Right cardiac atrium (tissue), 5 donors: ENCODE measurements at places on chromosomes 11 and 22. TPM values are rescaled to one million over a fixed set of nuclear protein-coding genes. Genes with fewer than 3 reads are reported as not detected.

DNA sequence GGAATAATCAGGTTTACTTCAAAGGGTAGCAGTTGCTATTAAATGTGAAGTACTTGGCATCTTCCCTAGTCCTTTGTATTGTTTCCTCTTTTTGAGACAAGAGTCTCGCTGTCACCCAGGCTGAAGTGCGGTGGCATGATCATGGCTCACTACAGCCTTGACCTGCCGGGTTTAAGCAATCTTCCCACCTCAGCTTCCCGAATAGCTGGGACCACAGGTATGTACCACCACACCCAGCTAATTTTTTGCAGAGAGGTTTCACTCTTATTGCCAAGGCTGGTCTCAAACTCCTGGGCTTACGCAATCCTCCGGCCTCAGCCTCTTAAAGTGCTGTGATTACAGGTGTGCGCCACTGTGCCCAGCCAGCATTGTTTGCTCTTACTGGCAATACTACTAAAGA is 36.2 kb upstream of the RAPSN start:
- no peak for DNase-seq

- no peak for DNase-seq
Measured at GRCh38 chr22:47618180-47619010, 855.9 kb downstream of the TBC1D22A start.

DNA sequence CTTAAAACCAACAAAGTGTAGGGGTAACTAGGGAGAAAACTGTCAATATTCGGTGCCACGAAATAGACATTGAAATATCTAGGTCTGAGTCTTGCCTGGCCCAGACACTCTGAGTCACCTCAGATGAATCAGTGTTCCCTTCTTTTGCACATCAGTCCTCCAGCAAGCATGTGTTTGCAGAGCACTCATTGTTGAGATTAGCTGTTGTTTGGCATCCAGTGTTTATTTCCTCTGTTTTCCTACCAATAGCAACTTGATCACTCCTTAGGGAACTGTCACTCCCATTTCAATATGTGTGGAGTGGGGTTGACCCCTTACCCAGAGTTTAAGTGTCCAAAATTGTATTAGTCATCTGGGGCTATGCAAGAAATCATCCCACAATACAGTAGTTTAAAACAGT is 4.7 kb upstream of the ASCC2 start:
- no peak for DNase-seq

- DNase-seq, result no peak
Measured at GRCh38 chr11:36510594-36510942, 496 bp upstream of the TRAF6 start.

- no peak for DNase-seq
Measured at GRCh38 chr11:10017050-10017449, 277.0 kb downstream of the SBF2 start.

DNA sequence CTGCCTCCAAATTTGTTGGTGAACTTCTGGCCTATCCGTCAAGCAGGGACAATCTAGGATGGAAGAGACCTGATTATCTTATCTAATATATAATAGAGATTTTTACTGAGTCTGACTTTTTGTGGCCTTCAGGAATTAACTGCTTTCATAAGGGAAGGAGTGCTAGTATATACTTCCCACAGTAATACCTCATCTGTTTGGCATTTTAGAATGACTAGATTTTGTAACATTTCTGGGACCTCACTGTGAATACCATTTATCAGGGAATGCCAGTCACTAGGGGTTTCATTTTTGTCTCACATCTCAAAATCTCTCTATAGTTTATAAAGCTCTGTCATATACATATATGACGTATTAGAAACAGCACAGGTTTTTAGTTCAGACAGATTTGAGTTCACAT is 114.3 kb downstream of the INSC start:
- DNase-seq, result no peak

DNA sequence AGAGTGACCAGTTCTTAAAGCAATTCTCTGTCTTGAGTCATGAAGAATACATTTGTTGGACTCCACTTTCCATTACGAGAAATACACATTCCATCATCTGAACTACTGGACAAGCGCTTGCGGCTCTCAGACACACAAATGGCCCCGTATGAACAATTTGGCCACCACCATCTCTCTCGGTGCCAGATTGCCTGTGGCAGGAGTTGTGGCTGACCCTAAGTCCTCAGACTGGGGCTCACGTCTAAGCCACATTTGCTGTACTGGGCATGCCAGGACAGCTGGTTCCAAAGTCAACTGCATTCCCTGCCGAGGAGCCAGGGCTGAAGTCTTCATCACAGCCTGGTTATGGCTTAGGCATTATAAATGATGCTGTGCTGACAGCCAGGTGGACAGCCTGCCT is 227.5 kb downstream of the MIAT start:
- no peak for DNase-seq

DNA sequence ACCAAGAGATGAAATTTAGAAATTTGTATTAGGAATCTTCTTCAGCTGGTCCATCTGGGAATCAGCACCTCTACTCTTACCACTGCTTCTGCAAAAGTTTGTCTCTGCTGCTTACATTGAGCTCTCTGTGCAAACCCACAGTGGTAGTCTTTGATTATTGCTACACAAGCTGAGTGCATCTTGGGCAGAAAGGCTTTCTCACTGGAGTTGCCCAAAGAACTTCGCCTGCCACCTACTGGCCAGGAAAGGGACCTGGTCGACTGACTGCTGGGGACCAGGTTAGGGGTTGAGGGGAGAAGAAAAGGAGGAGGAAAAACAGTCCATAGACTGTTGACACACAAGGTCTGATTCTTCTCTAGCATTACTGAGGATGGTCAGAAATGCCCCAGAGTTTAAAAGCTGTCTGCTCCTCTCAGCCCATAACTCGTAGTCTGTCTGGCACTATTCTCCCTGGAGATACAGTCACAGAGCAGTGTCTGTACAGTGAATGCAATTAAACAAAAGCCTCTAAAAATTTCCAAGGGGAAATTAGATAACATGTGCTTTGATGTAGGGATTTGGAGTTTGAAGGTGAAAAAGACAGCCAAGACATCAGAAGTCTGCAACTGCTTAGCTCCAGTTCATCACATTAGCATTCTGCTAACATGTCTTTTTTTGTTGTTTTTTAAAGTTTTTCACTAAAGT is 215.0 kb upstream of the CTSC start:
- DNase-seq, result no peak

The KRTAP5-8 gene
- polyA plus RNA-seq, result not detected

DNA sequence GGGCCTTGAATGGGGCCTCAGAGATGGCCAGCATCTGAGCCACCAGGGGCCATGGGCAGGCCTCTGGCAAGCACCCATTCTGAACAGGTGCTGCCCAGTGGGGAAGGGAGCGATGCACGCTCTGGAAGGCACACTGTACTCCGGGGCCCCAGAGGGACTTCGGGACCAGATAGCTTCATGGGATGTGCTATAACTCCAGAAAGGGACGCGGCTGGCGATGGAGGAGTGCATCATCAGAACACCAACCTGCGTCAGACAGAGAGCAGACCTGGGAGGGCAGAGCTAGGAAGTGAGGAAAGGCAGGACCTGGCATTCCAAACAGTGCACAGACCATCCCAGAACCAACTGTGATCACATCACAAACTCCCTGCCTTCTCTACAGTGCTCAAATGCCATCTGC is 16.8 kb downstream of the DGCR2 start:
- DNase-seq, result no peak

The AIFM3 gene
- 1.4 TPM for polyA plus RNA-seq

The LIF gene
- 0.54 TPM for polyA plus RNA-seq

The APOL5 gene
- 0.14 TPM for polyA plus RNA-seq

GRCh38 chr22:19878461-19879245 is 24.0 kb upstream of the GNB1L start:
- peak; percentile 45 for DNase-seq

GRCh38 chr11:64677441-64678023 is 45.5 kb downstream of the NRXN2 start:
- no peak for DNase-seq

- DNase-seq, result peak; percentile 85
Measured at GRCh38 chr11:35485656-35486322, 39.6 kb downstream of the PAMR1 start.

The OPCML gene
- 0.14 TPM for polyA plus RNA-seq

The PHF21B gene
- polyA plus RNA-seq, result 0.50 TPM

DNA sequence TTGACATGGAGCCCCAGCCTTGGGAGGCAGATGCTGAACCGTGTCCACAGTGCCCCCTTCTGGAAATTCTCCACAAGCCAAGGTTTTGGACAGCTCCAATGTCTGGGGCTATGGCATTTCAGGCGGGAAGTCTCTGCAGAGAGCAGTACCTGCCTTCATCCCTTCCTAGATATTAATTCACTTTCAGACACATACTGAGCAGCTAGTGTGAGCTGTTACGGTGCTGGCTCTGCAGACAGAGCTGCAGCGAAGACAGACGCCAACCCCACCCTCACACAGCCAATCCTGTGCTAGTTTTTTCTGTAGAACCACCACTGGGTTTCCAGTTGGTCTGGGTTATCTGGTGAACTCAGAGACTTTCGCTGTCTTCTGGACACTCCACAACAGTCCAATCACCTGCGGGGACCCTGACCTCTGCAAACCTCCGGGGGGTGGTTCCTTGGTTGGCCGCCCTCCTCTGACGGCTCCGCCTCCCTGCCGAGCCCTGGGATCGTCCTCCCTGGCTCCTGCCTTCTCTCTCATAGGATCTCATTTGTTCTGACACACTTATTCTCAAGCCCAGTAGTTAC is 9.1 kb downstream of the LMF2 start:
- peak; percentile 63 for DNase-seq

The PIWIL4 gene
- polyA plus RNA-seq, result 1.6 TPM

The HPX gene
- polyA plus RNA-seq, result 0.27 TPM

The MYBPC3 gene
- polyA plus RNA-seq, result 1,009 TPM

The ALG9 gene
- 16.3 TPM for polyA plus RNA-seq

The CFAP68 gene
- 51.5 TPM for polyA plus RNA-seq

DNA sequence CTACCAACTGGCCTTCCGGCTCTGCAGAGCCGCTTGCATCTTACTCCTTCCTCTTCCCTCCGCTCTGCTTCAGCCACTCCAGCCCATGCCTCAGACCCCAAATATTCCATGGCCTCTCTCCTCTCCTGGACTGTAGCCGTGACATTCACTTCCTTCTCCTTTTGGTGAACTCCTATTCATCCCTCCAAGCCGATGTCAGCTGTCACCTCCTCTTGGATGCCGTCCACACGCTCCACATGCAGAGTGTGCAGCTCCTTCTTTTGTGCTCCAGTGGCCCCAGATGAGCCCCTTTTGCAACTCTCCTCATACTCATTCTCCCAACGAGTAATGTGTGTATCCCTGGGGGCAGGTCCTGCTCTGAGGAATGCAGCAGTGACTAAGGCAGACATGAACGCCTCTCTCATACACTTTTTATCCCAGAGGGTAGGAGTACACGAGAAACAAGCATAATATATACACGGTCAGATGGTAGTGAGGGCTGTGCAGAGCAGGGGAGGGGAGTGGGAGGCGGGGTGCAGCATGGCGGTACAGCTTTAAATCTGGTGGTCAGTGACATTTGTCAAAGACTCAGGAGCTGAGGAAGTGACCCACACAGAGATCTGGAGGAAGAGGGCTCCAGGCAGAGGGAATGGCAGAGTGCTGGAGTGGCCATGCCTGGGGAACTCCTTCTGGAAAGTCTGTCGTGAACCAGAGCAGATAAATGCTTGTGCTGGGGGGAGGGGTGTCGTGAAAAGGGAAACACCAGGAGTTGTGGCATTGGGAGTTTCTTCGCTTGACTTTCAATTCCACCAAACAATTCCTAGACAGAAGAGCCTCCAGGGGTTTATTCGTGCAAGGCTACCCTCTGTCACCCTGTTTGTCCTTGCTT is 83.8 kb upstream of the ATXN10 start:
- DNase-seq, result peak; percentile 5

- no peak for DNase-seq
Measured at GRCh38 chr22:43320943-43321900, 21.9 kb downstream of the SCUBE1 start.

The LGALS12 gene
- 7.3 TPM for polyA plus RNA-seq

- no peak for DNase-seq
Measured at GRCh38 chr11:115347106-115347505, 157.1 kb downstream of the CADM1 start.

The CCDC81 gene
- 0.29 TPM for polyA plus RNA-seq

The INS gene
- not detected for polyA plus RNA-seq

The GRK3 gene
- polyA plus RNA-seq, result 5.4 TPM

DNA sequence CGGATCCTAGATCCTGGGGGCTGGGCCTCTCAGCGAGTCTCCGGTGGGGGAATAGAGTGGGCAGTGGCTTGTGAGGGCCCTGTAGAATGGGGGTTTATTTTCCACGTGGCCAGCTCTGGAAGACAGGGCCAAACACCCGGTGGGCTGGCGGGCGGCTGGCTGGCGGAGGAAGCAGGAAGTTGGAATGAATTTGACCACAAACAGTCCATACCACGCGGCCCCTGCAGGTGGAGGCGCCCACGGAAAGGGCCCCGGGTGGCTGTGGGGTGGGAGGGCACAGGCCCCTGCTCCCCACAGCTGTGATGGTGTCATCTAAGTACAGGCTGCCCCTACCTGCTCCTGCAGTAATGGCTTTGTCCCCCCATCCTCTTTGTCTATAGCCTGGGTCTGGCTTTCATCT is 15.1 kb downstream of the MCAT start:
- no peak for DNase-seq

GRCh38 chr11:68334923-68335322 is 22.5 kb downstream of the LRP5 start:
- DNase-seq, result no peak

The TTC36 gene
- polyA plus RNA-seq, result 0.61 TPM

DNA sequence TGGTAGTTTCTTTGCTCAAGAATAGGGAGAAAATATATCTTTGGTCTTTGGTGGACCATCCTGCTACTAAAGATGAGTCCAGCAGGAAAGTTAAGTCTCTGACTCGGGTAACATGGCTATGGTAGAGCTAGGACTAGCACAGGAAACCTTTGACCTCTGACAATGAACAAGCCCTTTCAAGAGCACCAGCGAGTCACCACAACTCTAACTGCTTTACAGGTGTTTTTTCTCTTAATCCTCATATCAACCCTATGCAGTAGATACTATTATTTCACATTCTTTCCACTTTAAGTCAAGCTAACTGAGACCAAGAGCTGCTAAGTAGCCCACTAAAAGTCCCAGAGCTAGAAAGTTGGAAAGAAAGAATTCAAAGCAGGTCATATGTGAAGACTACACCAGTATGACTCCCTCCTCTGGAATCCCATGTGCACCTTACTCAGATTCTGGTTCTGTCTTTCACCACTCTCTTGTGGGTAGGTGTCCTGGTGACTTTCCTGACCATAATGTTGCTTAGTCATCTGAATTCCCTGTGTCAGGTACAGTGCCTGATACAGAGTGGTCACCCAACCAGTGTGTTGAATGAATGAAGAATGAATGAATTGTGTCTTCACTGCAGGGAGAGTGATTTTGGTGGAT is 53.8 kb upstream of the ME3 start:
- DNase-seq, result no peak

GRCh38 chr11:88508759-88509581 is 171.4 kb upstream of the CTSC start:
- DNase-seq, result peak; percentile 64

- DNase-seq, result no peak
Measured at GRCh38 chr11:89176938-89177337, 737 bp upstream of the TYR start.
